ENCODE measurements at places on chromosomes 3 and 15.
A peak's percentile ranks its signal among the peaks of the same experiment; 100 is the strongest.

DNA sequence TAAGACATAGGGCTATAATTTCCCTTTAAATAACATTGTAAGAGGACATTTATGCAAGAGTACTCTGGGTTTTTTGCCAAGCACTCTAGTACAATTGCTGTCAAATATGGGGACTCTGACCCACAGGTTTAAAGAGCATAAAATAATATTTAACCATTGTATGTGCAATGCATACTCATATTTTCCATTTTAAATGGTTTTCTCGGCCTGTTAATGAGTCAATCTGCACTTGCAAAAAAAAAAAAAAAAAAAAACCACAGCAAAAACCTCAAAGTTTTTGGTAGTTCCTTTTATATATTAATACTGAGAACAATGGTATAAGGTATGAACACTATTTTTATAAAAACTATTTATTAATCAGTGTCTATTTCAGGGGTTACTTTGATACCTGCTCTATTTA, 304.0 kb upstream of the CBLB start:
- DNase-seq: peak; percentile 1

- DNase-seq: no peak
These were observed 32.4 kb downstream of the VGLL3 start for GRCh38 chr3:86958534-86958933.

- DNase-seq: no peak
These were observed 75.3 kb downstream of the OTOL1 start for GRCh38 chr3:161571951-161572350.

DNA sequence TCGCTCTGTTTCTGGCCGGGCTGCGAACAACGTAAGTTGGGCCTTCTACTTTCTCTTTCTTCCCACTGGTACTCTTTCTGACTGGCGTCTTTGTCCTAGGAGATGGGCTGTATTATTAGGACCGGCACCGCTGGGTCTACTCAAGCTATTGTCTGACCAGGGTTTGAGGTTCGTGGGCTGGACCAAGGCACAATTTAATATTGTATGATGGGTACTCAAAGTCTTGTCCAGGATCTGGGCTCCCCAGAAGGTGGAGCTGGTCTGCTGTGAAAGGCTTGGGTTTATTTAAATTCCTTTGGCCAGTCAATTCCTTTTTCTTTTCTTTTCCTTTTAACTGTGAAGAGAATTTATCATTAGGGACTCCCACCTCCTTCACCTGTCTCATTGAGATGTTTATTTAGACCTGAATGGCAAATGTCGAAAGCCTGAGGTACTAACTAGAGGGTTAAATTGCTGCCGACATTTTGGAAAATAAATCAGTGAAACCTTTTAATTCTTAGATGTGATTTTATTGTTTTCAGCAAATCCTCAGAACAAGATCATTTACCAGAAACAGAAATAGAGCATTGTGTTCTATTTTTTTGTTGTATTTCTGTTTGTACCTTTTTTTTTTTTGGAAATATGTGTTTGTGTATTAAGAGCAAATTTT, 410 bp downstream of the LRRC49 start:
- DNase-seq: peak; percentile 22

- DNase-seq: peak; percentile 6
These were observed 225.5 kb upstream of the ST8SIA2 start for GRCh38 chr15:92168066-92168683.

- peak; percentile 1 for DNase-seq
These were observed 181.3 kb downstream of the SNRPN start for GRCh38 chr15:25136119-25136518.

DNA sequence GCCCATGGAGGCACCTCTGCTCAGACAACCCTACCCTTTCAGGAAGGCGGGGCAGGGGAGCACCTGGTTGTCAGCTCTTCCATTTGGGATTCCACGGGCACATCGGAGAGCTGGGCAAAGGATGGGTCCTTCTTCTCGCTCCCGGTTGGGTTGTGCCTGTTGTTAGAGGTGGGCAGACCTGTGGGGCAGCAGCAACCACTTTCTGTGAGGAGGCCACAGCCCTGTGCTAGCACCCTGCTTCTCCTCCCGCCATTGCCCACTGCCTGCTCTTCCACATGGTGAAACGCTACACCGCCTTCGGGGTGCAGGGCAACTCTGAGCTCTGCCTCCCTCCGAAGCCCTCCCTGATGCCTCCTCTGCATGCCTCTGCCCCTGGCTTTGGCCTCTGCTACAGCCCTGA, 7.0 kb upstream of the HHATL start:
- no peak for DNase-seq

DNA sequence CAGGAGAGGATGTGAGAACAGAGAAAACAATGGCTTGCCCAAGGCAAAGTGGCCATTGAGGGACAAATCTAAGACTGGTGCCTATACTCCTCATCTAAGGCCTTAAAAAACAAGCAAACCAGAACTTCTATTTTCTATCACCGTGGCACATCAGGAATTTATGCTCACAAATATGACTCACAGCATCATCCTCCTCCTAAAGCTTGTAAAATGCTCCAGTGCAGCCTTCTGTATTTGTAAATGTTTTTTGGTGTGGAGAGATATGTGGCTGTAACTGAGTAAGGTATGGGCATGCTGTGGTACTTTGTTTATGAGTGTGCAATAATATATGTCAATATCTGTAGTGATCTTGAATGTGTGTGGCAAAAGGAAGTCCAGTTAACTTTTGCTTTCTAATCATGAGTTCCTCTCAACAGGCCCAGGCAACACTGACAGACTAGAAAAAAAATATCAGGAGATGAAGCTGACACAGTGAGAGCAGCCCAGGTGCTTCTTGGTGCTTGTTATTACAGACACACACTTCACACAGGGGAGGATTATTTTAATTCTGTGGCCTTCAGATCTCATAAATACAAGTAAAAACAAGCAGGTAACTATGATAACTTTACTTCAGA, 60.3 kb downstream of the CTNNB1 start:
- DNase-seq: no peak

DNA sequence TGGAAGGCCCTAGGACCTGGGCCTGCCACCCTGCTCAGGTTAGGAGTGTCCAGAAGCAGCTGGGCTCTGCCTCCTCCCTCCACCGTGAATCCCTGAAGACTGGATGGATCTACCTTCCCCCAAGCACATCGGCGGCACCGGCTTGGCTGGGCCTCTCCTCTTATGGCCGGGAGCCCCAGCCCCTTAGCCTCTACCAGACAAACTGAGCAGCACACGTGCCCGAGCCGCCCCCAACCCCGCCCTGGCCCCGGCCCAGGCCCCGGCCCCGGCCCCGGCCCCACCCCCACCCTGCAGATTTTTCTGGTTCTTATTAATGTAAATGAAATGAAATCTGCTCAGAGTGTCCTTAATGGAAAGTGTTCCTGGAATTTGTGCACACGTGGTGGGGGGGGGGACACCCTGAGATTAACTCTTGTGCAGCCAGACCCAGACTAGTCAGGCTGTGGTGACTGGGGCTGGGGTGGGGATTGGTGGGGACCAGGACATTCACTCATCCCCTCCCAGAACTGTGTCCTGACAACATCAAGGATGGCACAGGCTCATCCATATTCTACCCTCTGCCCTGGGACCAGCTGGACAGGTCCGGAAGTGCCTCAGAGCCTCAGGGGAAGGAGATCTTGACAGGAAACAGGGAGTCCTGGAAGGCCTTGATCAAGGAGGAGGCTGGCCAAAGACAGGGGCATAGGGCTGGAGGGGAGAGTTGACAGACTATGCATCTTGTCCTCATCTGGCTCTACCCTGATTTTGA, 30.9 kb upstream of the SEMA3F start:
- DNase-seq: no peak

DNA sequence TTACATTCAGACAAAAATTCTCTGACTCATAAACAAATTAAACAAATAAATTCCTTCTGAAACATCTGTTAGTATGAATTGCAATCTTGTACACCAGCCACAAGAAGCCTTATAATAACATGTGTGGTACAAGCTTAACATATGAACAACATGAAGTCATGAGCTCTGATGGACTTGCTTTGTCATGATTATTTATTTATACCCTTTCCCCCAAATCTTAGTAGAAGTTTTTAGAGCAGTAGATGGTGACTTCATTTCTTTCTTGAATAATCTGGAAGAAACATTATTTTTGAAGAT, 633.4 kb downstream of the EPHA3 start:
- DNase-seq: no peak

DNA sequence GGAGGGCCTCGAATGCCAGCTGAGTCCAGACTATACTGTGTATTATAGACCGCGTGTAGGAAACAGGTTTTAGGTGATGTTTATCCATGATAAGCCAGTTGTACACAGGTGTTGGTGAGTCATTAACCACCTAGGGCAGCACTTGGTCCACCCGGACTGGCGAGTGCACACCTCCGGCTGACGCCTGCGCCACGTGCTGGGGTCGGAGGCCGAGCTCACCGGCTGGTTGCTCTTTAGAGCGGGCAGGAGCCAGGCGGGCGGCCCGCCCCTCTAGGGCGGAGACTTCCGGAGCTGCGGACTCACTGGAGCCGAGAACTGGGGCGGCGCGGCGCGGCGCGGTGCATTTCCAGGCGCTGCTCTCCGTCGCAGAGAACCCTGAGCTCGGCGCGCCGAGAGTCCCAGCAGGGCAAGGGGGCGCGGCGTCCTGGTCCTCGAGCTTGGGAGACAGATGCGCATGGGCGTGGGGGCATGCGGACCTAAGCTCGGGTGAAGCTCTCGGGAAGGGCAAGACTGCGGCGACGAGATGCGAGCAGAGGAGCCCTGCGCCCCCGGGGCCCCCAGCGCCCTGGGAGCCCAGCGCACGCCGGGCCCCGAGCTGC, at the start of gene ESYT3:
ESYT3 (plus strand) TSS at position 341 of the 599 bp plus-strand sequence; CDS start at position 524, 183 bp downstream.
- DNase-seq: peak; percentile 58

- no peak for DNase-seq
These were observed 3.8 kb upstream of the LCTL start for GRCh38 chr15:66569461-66570137.

GRCh38 chr3:52006017-52006819, 10.5 kb upstream of the RPL29 start:
- peak; percentile 30 for DNase-seq

DNA sequence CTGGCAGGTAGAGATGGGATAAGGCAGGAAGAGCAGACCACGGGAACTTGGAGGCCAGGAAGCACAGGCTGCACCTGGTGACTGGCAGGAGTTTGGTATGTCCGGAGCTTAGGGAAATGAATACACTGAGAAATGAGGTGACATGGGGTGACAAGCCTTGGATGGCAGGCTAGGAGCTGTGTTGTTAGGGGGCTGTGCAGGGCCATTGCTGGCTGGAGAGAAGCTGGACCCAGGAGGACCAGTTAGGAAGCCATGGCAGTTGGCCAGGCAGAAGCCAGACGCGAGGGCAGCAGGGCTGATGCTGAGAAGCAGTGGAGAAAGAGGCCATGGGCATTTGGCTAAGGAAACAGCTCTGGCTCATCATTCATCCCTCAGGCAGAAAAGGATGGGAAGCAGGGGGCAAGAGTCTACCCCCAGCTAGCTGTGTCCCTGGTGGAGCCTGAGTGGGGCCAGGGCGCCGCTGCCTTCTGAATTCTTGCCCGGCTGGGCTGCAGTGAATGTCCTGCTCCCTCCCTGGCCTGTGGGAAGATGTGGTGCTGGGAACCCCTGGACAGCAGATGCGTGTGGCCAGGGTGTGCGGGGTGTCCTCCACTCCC, 255.8 kb downstream of the FAM43A start:
- DNase-seq: no peak

DNA sequence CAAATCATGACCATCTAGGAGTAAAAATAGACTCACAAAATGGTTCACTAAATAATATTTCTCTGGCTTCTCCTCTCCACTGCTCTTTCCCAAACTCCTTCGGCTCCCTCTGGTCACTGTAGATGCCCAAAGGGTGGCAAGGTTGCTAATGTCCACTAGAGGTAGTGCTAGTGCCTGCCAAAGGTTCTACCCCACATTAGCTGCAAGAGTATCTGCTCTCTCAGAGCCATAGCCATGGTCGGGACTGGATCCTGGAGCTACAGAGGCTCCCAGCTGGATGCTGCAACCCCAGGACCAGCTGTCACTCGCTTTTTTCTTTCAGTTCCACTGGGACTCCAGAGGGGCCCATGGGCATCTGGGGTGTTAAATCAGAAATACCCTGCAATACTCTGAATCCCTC, 8.5 kb downstream of the HTR3D start:
- DNase-seq: peak; percentile 25

GRCh38 chr15:55250392-55250791, 39.2 kb downstream of the RAB27A start:
- peak; percentile 93 for DNase-seq

DNA sequence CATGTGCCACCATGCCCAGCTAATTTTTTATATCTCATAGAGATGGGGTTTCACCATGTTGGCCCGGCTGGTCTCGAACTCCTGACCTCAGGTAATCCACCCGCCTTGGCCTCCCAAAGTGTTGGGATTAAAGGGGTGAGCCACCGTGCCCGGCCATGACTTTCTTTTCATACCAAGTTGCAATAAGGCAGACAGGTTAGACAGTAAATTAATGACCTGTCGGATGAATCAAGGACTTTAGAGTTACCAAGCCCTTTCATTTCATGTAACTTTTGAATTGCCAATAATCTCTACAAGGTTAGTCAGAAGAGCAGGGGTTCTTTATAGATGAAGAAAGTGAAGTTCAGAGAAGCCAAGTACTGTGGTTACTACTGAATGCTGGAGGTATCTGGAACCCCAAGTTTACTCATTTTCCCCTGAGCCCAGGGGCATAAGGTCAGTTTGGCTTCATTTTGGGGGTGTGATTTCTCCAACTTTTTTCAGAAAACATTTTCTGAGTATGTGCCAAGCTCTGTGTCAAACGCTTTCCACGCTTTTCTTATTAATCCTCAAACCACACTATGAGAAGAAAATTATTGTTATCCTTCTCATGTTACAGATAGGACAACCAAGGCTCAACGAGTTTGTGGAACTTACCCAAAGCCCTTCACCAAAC, 11.9 kb downstream of the PRICKLE2 start:
- no peak for DNase-seq

DNA sequence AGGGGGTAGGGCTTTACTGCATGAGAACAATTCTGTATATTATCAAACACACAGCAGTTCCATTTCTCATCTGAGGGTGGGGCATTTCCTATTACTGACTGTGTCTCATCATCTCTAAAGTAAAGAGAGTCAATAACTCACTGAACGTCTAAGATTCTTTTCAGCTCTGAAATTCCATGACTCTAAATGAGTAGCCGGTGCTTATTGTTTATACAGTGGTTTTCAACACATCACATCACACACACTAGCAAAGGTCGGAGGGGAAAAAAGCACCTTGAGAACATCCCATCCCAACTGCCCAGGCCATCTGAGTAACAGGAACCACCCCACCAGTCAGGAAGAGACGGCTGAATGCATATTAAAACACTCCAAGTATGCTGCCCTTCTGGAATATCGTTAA, 196.0 kb downstream of the SUCLG2 start:
- no peak for DNase-seq

Data from inflammatory macrophage treated with lipopolysaccharide for 4 hours (primary cell).